ENCODE measurements at places on chromosomes 13 and 19.

GRCh38 chr19:42132030-42132628 is at the start of gene POU2F2:
POU2F2 (minus strand) TSS chr19:42132446; CDS start chr19:42132411, 35 bp downstream.
- peak; percentile 38 for DNase-seq

DNA sequence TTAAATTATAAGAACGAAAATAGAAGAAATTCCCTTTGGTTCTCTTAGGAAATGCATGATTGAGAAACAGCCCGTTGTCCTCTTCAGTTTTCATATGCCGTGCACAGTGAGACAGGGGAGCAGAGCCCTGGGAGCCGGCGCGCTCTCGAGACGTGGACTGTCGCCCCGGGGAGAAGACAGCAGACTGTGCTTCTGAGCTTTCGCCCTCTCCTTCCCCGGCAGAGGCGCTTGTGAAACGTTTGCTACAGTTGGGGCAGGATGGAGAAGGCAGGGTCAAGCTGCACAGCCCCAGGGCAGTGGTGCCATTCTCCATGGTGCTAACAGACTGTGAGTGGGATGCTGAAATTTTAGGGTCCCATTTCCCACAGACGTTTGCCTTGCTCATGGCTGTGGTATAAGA is 192.2 kb upstream of the KL start:
- no peak for DNase-seq

GRCh38 chr13:74103970-74104555 is 30.1 kb downstream of the KLF12 start:
- no peak for DNase-seq

- no peak for DNase-seq
These were observed 628.2 kb upstream of the SLITRK5 start for GRCh38 chr13:87042946-87043345.

GRCh38 chr13:28531845-28532387 is 37.0 kb upstream of the FLT1 start:
- DNase-seq: no peak

- no peak for DNase-seq
These were observed 20.2 kb downstream of the SIGLECL1 start for GRCh38 chr19:51271067-51271466.

- DNase-seq: peak; percentile 63
These were observed 34.4 kb downstream of the GSX1 start for GRCh38 chr13:27826379-27827353.

Data from hippocampal formation (tissue), 2 donors.